Mammary epithelial cell (primary cell): ENCODE measurements at places on chromosomes 12 and 14. TPM values are rescaled to one million over a fixed set of nuclear protein-coding genes. Genes with fewer than 3 reads are reported as not detected.

DNA sequence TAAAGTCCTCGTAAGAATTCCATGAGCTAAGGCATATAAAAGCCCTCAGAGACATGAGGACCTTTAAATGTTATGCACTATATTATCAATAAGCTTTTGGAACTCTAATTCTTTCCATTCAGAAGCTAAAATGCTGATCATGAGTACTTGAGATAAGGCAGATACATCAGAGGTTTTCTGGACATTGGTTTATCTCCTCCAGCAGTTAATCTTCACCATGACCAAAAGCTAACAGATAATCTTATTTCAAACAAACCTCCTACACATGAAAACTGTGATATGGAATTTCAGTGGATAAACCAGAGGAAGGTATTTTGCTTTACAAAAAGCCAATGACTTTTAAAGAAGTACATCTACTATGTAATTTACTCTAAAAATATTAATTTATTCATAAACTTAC, 97.9 kb upstream of the BBS10 start:
- DNase-seq: no peak

- no peak for DNase-seq
Measured at GRCh38 chr12:97685360-97685759, 222.8 kb downstream of the RMST start.

DNA sequence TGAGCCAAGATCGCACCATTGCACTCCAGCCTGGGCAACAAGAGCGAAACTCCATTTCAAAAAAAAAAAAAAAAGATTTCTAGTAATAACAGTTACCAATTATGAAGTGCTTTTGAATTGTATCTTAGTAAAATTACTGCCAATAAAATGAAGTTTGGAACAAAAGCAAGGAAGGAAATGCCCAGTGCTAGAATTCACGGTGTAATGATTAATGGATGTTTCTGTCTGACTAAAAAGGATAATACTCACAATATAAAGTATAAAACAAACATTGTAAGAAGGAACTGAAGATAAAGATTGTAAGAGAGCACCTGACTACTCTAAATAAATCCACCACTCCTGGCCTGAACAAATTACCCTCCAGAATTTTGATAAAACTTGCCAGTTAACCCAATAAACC, 4.0 kb downstream of the TMEM116 start:
- no peak for DNase-seq

- no peak for DNase-seq
Measured at GRCh38 chr14:106395456-106396050, 869.2 kb downstream of the TMEM121 start.

Gene FBLN5
- 0.27 TPM for polyA plus RNA-seq

Gene CLEC12A
- not detected for polyA plus RNA-seq
